Tibial nerve (tissue), 4 donors: ENCODE measurements at places on chromosomes 7 and 10. TPM values are rescaled to one million over a fixed set of nuclear protein-coding genes. Genes with fewer than 3 reads are reported as not detected.

AOC1 gene
- not detected for total RNA-seq

POMZP3 gene
- total RNA-seq: 8.3 TPM

CNPY1 gene
- not detected for total RNA-seq

NPY4R2 gene
- total RNA-seq: not detected

VAX1 gene
- not detected for total RNA-seq

COBL gene
- total RNA-seq: 8.0 TPM

GRCh38 chr7:22442882-22443369 lies 57.1 kb downstream of the STEAP1B start:
- DNase-seq: no peak

GRCh38 chr10:8365935-8366911 lies 311.7 kb downstream of the GATA3 start:
- DNase-seq: no peak

GRCh38 chr7:4472728-4473127 lies 209.4 kb upstream of the FOXK1 start:
- no peak for DNase-seq

DNA sequence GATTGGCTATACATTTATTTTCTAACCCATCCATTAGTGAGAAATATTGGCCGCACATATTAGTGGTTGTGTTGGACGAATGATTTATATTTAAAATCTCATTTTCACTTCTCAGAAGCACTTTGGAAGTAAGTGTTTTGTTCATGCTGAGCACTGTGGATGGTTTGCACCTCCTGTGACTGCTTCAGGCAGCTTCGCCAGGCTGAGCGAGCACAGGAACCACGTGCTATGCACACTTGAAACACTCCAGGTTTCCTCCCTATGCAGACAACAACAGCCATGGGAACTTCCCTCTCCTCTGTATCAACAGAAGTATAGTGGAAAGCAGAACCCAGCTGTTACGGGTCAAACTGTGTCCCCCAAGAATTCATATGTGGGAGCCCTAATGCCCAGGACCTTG lies 67.3 kb upstream of the WDR11 start:
- DNase-seq: no peak

DNA sequence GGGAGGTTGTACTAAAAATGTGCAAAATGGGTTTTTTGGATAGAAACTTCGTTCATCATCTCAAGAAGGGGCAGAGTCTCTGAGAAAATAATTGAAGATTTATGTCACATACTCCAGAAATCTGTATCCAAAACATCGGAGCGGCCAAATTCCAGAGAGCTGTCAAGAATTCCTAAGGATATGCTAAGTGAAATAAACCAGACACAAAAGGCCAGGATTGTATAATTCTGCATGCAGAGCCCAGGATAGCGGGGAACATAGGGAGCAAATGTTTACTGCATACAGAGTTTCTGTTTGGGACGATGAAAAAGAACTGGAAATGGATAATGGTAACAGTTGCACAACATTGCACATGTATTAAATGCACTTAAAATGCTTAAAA lies 224.2 kb upstream of the AUTS2 start:
- no peak for DNase-seq

DNA sequence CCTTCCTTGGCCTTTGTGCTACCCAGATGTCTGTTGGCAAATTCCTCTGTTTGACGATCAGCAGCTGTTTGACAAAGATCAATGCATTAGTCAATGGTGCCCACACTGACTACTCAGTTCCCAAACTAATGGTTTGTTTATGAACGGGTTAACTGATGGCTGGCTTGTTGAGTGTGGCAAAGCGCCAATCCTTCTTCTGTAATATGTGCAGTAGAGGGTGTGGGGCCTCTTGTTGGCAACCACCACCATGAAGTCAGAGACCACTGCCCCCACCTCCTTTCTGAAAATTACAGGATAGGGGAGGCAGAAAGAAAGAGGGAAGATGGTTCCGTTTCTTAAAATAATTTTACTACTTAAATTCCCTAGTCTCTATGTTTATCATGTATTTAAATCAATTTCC lies 2.6 kb upstream of the PLCE1 start:
- no peak for DNase-seq

DNA sequence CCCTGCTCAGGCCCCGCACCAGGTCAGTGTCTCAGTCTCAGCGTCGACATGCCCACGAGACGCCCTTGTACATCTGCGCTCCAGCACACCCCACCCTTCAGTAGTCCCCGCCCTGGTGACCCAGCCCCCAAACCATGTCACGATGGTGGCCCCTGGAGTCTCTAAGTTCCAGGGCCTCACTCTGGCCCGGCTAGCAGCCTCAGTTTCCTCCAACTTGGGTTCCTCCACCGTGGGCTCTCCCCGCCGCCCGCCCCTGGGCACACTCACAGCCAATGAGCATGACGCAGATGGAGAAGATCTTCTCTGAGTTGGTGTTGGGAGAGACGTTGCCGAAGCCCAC lies 27.0 kb downstream of the KCNH2 start:
- DNase-seq: no peak

- DNase-seq: no peak
Measured at GRCh38 chr10:49141541-49142332, 7.9 kb upstream of the FAM170B start.

- no peak for DNase-seq
Measured at GRCh38 chr7:2173189-2173827, 59.4 kb downstream of the MAD1L1 start.

DNA sequence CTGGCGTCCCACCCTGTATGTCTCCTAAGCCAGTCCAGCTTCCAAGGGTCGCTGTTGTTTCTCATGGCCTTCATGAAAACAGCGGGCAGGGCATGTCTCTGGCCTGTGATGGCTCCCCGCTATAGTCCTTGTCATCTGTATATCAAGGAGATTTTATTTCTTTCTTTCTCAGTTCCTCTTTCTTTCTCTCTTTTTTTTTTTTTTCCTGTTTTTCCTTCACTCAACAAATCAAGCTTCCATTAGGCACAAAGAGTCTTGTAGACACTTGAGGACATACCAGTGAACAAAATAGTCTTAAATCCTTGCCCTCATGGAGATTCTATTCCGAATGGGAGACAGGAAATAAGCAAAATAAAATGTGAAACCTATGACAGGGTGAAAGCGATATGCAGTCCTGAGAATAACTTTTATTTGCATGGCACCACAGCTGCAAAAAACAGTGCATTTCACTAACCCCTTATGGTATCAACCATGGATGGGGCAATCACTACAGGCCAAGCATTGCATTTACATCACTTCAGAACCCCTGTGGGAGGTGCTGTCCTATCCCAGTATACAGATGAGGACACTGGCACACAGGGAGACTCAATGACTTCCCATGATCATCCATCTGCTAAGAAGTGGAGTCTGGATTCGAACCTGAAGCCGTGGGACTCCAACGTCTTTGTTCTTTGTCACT lies 50.7 kb downstream of the SYPL1 start:
- no peak for DNase-seq

GRCh38 chr7:107999779-108000560 lies 3.0 kb downstream of the LAMB1 start:
- DNase-seq: no peak

DNA sequence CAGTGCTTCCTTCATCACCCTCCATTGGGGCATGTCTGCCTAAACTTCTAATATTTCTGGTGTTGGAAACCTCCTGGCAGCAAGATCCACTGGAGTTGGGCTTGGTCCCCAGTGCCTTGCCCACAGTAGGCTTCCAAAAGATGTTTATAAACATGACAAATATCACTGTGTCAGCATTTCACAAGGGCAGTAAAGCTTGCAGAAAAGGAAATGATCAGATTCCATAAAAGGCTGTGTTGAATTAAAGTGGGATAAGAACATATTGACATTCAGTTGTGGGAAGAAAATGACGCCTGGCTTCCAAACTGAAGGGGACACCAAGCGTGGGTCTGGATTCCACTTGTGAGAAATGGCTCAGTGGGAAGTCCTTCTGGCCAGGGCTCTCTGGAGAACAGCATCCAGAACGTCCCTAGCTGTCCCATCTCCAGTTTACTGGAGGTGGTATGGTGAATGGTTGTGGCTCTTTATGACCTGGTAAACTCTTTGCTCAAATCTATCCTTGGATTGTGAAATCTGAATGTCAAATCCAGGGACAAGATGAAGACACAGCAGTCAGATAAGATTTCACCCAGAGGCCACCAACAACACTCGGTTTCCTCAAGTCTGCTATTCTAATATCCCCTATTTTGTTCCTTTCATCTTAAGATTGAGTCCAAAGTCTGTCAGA lies 287.2 kb downstream of the TNS3 start:
- no peak for DNase-seq

- no peak for DNase-seq
Measured at GRCh38 chr10:49090696-49091380, 24.5 kb downstream of the VSTM4 start.

DNA sequence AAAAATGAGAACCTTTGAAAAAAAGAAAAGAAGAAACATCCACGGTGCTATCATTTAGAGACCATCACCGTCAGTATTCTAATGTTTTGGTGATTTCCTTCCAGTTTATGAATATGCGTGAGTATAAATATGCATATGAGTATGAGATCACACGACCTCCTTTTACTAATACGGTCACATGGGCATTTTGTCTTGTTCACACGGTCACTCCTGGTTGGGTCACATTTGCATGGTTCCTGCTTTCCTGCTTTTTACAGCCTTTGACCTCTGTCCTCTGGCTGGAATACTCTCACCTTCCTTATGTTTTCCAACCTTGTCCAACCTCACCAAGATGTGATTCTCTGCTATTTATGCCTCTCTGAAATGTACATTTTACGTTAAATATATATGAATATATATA lies 25.3 kb upstream of the LMTK2 start:
- DNase-seq: no peak
